Activated CD8-positive, alpha-beta T cell treated with anti-CD3 and anti-CD28 coated beads for 36 hours (primary cell): ENCODE measurements at places on chromosomes 12 and 14. TPM values are rescaled to one million over a fixed set of nuclear protein-coding genes. Genes with fewer than 3 reads are reported as not detected.

Gene CABP1
- total RNA-seq = 0.50 TPM

Gene FOXG1
- not detected for total RNA-seq

Gene GLI1
- 0.83 TPM for total RNA-seq

Gene DNAI7
- not detected for total RNA-seq

DNA sequence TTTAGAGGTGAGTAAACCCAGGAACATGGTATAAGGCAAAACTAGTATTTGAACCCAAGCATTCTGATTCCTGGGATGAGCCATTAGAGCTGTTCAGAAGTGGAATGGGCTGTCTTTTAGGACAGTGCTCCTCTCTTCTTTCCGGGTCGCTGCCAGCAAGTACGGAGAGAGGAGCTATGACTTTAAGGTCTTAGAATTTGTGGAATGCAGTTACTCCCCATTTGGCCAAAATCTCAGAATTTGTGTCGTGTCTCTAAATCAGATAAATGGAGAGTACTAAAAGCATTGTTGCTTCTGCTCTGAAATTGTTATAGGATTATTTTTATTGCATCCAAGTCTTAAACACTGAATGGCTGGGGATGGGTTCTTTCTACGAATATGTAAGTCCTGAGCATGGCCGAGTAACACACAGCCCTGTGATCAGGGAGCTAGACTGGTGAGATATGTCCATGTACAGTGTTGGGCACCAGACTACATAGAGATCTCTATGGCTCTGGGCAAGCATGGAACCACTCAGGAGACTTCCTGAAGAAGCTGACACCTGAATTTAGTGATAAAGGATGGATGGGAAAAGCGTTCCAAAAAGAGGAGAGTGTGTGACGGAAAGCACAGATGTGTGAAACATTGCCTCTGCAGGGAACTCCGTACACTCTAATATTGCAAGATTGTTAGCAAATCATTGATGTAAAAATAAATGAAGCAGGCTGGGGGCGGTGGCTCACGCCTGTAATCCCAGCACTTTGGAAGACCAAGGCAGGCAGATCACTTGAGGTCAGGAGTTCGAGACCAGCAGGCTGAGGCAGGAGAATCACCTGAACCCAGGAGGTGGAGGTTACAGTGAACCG lies 184.7 kb downstream of the SRGAP1 start:
- H3K4me1 ChIP-seq = no peaks in the 10 kb centered on the region
- H3K36me3 ChIP-seq = no peaks in the 10 kb centered on the region
- no peaks in the 10 kb centered on the region for H3K27me3 ChIP-seq
- no peak overlapping the region for H3K4me3 ChIP-seq

DNA sequence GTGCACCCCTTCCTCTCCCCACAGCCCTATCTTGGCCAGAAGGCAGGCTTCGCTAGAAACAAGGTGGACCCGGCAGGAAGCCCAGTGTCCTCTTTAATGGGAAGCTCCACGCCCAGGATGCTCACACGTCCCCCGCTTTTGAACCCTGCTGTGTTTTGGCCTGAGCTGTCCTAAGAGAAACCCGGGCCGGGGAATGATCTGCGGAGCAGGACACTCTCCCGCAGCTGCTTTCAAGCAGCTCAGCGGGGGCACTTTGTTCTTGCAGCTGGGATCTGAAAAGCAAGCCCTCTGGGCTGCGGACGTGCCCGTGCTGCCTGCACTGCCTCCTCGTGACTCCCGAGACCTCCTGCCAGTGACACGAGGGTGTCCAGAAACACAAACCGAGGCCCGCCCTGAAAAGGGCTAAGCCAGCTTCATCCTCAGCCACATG lies 30.0 kb downstream of the SCARB1 start:
- H3K4me3 ChIP-seq = no peak overlapping the region
- no peak overlapping the region for H3K27ac ChIP-seq
- H3K27me3 ChIP-seq = no peaks in the 10 kb centered on the region

- H3K4me3 ChIP-seq = no peak overlapping the region
- peaks cover 5% of the 10 kb centered on the region for H3K4me1 ChIP-seq
- H3K36me3 ChIP-seq = peaks cover 3% of the 10 kb centered on the region
- no peak overlapping the region for H3K27ac ChIP-seq
- peaks cover 8% of the 10 kb centered on the region for H3K27me3 ChIP-seq
Measured at GRCh38 chr14:72924337-72924736, 1.9 kb upstream of the DCAF4 start.

- no peaks in the 10 kb centered on the region for H3K36me3 ChIP-seq
- DNase-seq = no peak
- H3K4me3 ChIP-seq = no peak overlapping the region
Measured at GRCh38 chr12:127562816-127563215, 704.2 kb upstream of the TMEM132C start.

GRCh38 chr12:52032446-52032803 lies 18.8 kb upstream of the NR4A1 start:
- H3K36me3 ChIP-seq = no peaks in the 10 kb centered on the region
- peaks cover 41% of the 10 kb centered on the region for H3K4me1 ChIP-seq
- H3K27ac ChIP-seq = peak overlapping the region; percentile 84
- no peaks in the 10 kb centered on the region for H3K27me3 ChIP-seq
- DNase-seq = no peak
- H3K4me3 ChIP-seq = peak overlapping the region; percentile 75

DNA sequence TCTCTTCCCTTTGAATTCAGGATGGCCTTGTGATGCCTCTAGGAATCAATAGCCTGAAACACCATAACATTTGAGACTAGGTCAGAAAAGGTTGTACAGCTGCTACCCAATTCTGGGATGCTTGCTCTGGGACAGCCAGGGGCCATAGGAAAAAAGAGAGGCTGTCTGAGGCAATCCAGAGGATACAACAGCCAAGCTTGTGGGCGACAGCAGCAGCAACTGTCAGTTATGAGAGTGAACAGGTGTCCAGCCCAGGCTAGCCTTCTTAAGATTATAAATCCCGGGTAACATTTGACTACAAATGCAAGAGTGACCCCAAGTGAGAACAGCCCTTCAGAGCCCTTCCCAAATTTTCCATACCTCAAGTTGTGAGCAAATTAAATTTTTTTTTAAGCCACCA lies 11.1 kb downstream of the DCN start:
- H3K27me3 ChIP-seq = no peaks in the 10 kb centered on the region
- no peaks in the 10 kb centered on the region for H3K4me1 ChIP-seq
- no peak for DNase-seq
- H3K36me3 ChIP-seq = no peaks in the 10 kb centered on the region
- no peak overlapping the region for H3K27ac ChIP-seq
- H3K4me3 ChIP-seq = no peak overlapping the region

DNA sequence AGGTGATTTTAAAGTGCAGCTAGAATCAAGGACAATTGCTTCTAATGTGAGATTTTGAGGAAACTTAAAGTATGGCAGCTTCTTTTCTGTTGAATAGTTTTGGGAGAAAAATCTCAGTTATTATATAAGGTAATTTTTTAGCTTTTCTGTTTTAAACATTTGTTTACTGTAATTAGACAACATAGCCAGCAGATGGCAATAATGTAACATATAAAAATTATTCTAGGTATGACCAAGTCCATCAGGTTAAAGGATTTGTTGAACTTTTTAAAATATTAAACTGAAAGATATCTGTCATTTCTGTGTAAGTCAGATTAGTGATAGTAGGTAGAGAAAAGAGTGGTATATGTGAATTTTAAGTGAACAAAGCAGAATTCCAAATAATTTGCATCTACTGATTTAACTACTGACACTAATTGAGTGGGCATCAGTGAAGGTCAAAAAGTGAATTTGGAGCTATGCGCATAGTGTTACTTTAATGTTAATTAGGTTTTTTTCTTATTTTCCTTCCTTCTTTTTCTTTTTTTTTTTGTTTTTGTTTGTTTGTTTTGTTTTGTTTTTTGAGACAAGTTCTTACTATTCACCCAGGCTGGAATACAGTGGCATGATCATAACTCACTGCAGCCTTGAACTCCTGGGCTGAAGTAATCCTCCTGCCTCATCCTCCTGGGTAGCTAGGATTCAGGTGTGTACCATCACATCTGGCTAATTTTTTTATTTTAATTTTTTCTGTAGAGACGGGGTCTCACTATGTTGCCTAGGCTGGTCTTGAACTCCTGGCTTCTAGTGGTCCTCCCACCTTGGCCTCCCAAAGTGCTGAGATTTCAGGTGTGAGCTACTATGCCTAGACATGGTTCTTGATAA lies 18.6 kb downstream of the PRORP start:
- H3K4me3 ChIP-seq = no peak overlapping the region
- no peaks in the 10 kb centered on the region for H3K27me3 ChIP-seq
- H3K27ac ChIP-seq = no peak overlapping the region
- peaks cover 6% of the 10 kb centered on the region for H3K36me3 ChIP-seq
- DNase-seq = no peak
- H3K4me1 ChIP-seq = peaks cover 13% of the 10 kb centered on the region

DNA sequence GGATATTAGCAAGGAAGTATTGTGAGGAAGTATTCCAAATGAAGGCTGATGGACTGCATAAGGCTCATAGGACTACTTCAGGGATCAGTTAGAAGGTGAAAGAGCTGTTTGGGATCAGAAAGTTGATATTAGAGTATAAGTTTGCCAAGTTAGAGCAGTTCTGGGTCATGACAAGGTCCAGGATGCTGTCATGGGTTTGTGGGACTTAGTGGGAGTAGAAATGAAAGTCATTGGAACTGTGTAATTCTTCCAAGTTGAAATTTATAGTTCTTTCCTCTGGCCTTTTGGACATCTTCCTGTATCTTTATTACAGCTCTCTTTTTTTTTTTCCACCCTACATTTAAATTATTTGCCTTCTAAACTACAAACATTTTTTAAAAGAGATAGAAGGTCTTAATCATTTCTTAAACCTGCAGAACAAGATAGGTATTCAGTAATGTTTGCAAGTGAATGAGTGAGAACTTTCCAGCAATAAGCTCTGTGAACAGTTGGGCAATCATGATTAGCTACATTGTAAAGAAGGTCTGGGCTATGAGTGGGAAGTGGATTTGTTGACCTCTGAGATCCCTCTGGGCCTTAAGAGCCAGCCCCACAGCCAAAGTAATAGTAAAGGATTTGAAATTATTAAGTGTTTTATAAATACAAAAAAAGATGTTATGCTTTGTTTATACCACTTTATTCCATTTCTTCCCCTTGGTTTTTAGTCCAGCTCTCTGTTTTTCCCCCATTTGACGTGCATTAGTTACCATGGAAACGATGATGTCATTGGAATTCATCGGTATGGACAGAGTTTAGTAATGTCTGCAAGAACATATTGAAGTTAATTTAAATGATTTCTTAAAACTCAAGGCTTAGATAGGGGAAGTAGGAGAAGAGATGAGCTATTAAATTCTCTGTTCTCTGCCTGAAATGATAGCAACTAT lies 247.9 kb upstream of the ARHGAP5 start:
- H3K4me3 ChIP-seq = no peak overlapping the region
- no peaks in the 10 kb centered on the region for H3K27me3 ChIP-seq
- no peak for DNase-seq

DNA sequence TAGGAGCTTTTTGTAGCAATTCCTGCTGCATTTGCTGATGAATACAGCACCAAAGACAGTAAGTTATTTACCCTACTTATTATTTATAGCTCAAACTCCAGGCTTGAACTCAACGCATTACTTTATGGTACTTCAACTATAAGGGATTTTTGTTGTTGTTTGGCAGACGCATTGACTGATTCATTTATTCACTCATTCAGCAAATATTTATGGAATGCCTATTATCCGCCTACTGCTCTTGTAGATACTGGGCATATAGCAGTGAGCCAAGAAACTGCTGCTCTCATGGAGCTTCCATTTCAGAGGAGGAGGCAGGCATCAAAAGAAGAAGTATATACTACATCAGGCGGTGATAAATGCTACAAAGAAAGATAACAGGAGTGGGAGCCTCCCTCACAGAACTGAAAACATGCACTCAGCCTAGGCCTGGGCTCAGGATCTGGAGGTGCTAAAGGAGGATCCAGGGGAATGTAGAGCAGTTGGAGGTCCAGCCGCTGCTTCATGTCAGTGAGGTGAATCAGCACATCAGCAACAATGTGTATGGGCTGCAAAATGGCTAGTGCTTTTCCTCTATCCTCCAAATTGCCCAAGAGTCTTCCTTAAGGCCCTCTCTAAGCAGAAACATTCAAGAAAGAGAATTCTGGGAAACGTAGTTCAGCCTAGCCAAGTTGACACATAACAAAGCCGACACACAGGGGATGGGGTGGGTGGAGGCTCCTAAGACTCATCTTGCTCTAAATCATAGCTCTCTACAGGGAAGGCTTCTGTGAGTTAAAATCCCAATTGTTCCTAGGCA lies 157.5 kb downstream of the NRXN3 start:
- no peaks in the 10 kb centered on the region for H3K36me3 ChIP-seq
- H3K27me3 ChIP-seq = peaks cover under 1% of the 10 kb centered on the region
- H3K4me3 ChIP-seq = no peak overlapping the region
- no peak overlapping the region for H3K27ac ChIP-seq

DNA sequence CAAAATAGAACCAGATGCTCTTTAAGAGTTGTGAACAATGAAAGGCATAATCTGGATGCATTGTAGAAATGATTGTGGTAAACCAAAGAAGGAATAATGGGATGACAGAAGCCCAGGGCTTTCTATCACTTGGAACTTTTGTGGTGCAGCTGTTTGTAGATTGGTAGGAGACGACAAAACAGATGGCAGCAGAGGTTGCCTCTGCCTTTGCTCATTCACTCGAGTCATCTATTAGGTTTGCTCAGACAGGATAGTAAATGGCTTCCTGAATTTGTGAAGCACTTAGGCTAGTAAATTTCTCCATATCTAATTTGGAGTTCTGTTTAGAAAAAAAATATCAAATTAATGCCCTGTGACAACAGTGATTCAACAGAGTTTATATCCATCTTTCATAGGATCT lies 78.4 kb downstream of the FGD4 start:
- H3K4me3 ChIP-seq = no peak overlapping the region
- peaks cover 2% of the 10 kb centered on the region for H3K27me3 ChIP-seq
- no peaks in the 10 kb centered on the region for H3K36me3 ChIP-seq
- DNase-seq = no peak
- H3K4me1 ChIP-seq = no peaks in the 10 kb centered on the region

DNA sequence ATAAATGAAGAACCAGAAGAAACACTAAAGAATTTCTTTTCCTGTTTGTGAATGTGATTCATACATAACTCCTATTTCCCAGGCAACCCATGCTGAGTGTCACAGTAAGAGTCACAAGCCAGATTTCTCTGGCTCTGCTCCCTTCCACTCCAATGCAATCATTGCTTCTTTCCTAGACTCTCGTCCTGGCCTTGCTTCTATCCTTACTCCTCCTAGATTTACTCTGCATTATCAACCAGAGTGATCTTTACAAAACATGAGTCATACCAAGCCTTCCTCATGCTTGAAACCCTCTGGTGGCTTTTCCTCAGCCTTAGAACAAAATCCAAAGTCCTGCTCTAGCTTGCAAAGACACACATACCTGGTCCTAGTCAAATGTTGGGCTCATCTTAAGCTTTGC lies 13.3 kb downstream of the IL22 start:
- peaks cover 60% of the 10 kb centered on the region for H3K4me1 ChIP-seq
- H3K27me3 ChIP-seq = no peaks in the 10 kb centered on the region
- peak overlapping the region; percentile 86 for H3K27ac ChIP-seq
- peaks cover 1% of the 10 kb centered on the region for H3K36me3 ChIP-seq
- H3K4me3 ChIP-seq = no peak overlapping the region
- DNase-seq = no peak

DNA sequence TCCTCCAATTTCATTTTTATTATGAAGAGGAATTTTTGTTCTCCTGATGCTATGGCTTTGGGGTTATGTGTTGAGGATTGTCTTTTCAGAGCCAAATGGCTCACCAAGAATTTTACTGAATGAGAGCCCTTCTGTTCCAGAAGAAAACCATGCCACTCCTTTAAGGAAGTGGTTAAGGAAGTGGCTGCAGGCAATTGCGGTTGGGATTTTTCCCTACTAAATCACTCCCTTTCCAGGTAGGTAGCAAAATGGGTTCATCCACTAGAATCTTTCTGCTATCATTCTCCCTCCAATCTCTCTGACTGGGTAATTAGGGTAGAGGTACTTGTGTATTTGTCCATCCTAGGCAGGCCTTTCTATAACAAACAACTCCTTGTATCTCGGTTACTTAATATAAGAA lies 163.1 kb downstream of the TTC8 start:
- H3K27ac ChIP-seq = no peak overlapping the region
- DNase-seq = no peak
